ENCODE measurements at places on chromosomes 16 and 17.

DNA sequence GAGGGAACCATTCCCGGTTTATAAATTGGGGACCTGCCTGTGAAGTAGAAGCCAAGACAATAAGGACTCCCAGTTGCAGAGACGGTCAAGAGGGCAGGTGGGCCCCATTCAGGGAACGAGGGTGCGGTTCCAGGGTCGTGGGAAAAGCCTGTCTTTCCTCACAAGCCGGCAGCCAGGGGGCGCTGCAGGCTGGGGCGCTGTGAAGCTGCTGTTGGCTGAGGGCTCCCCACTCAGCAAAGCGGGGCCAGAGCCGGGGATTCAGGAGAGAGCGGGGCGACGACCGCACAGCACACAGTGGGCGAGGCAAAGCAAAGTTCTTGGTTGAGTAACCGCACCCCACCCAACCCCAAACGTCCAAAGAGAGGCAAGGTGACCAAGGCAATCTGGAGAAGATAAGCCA is 24.9 kb downstream of the CDRT15 start:
- no peak for DNase-seq

DNA sequence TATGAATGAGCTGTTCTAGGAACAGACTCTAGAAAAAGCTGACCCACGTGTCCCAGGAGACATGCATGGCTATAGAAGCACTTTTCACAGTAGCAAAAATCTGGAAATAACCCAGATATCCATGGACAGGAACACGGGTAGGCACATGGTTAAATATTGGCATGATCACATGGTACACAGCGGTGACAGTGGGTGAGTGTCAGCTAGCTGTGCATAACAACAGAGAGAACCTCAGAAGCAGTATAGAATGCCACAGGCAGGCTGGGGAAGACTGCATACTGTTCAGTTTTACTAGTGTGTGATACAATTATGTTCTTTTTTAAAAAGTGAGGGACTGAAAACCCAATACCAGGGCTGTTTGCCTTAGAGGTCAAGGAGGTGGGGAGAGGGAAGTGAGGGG is 31.4 kb downstream of the EPN2 start:
- DNase-seq, result no peak

DNA sequence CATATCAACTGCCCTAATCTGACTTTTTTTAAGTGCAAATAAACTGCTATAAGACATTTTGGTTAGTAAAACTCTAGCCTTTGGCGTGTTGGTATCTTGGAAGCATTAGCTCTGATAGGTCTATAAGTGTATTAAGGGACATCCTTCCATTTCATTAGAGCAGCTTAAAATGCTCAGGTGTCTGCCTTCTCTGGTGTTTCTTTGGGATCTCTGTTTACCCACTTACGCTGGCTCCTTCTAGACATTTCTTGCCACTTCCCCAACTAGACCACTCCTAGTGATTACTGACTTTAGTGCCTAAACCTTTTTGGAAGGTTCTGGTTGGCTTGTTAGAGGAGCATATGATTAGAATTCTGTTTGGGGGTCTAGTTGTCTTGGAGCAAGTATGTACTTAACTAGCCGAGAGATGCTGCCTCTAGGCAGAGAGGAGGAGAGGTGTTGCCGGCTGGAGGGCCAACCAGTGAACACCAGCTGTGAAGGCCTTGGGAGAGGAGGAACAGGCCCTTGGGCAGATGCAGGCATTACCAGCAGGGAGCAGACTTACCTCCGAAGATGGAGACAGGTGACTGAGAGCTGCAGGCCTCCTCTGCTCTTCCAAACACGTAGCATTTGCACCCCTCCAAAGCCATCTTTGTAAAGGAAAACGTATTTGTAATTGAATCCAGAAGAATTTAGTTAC is 15.2 kb upstream of the CLEC18C start:
- DNase-seq, result no peak

DNA sequence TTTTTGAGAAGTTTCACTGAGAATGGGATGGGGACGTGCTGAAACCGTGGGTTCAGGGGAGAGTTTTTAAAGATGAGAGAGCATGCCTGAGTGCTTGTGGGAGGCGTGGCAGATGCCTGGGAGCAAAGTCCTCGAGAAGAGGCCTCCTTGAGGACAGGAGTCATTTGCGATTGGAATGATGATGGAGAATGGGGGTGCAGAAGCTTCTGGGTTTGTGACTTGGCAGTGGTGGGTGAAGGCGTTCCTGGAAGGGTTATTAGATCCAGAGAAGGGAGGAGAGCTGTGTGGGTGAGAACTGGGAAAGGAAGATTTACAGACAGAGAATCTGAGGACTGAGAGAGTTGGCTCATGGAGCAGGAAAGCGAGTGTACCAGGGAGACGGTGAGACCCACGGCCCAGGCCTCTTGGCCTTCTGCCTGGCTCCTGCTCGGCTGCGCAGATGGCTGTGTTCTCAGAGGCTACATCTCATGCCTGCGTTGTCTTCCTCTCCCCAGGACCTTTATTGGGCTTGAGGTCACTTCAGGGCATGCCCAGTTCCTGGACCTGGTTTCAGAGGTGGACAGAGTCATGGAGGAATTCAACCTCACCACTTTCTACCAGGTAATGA is 8.6 kb upstream of the MMP15 start:
- DNase-seq, result no peak

- DNase-seq, result no peak
These were observed 112.9 kb downstream of the ABCC1 start for GRCh38 chr16:16062023-16062937.

DNA sequence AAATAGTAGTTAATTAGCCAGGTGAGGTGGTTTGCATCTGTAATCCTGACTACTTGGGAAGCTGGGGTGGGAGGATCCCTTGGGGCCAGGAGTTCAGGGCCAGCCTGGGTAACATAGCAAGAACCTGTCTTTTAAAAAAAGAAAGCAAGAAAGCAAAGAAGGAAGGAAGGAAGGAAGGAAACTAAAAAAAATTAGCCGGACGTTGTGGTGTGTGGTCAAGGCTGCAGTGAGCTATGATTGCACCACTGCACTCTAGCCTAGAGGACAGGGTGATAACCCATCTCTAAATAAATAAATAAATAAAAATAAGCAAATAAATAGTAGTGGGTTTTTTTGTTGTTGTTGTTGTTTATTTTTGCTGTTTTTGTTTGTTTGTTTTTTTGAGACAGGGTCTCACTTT is 39.3 kb upstream of the MAP2K6 start:
- DNase-seq, result no peak

GRCh38 chr17:78110363-78111015 is 18.1 kb downstream of the TMC6 start:
- DNase-seq, result no peak

GRCh38 chr16:80909720-80910119 is 97.0 kb downstream of the CMC2 start:
- DNase-seq, result no peak

GRCh38 chr16:78906135-78906534 is 694.4 kb downstream of the MAF start:
- DNase-seq, result no peak

DNA sequence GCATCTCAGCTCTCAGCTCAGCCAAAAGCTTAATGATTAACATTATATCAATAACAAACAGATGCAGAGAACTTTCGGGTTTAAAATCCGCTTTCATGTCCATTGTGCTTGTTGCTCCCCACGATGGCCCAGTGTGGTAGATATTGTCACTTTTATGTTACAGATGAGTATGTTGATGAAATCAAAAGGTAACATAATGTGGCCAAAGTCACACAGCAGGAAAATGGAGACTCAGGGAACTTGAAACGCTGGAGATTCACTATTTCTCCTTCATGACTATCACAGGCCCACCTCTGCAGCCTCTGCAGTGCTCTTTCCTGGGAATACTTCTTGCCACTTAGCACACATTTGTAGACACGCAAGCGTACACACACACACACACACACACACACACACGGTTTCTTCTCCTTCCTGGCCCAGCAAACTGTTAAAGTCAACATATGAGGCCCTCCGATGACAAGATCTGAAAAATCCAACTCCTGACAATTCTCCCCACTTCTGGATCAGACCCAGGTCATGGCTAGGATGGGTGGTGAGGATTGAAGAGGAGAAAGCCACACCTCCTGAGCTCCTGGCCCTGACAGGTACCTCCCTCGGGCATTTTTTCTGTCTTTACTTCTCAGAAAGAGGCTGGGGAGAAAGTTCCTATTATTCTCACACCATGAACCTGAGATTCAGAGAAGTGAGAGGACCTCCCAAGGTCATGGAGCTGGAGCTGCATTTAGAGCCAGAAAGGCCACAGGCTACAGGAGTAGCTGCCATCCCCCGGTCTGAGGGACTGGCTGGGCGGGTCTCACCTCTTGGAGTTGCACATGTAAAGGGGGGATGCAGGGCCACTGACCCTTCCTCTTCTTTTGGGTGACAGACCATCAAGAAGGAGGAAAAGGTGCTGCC is 9.7 kb downstream of the DRC7 start:
- peak; percentile 16 for DNase-seq

- DNase-seq, result no peak
These were observed 41.6 kb upstream of the GSE1 start for GRCh38 chr16:85571563-85571812.

- DNase-seq, result no peak
These were observed 4.1 kb downstream of the PRCD start for GRCh38 chr17:76543826-76544545.

DNA sequence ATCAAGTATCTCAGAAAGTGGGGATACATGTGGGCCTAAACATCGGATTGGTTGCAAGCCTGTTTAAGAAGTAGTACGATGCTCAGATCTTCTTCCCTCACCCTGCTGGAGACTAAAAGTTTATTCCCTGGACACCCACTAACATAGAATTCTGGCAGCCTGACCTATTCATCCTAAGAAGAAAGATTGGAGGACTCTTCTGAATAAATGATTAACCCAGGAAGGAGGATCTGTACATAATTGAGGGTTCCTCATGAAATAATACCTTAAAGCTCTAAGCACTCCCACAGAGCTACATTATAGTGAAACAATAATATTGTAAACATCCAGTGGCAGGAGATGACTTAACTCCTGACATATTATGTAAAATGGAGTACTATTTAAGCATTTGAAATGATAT is 111.7 kb downstream of the NLK start:
- DNase-seq, result no peak

- DNase-seq, result no peak
These were observed 2.3 kb downstream of the GRB2 start for GRCh38 chr17:75403131-75403530.

DNA sequence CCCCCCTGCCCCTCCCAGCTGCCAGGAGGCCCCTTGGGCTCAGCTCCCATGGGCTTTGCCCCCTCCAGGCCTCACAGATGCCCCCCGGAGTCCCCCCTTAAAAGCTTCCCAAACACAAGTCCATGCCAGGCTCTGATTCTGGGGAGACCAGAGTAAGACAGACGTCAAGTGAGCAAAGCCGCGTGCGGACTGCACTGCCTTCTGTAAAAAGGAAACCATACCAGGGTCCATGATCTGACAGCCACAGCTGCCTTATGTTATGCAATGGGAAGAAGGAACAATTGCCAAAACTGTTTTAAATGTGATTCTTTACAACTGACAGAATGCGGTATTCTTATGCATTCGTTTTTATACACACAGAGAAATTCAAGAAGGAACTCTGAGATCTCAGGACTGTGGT is 17.9 kb upstream of the HEXD start:
- DNase-seq, result no peak

DNA sequence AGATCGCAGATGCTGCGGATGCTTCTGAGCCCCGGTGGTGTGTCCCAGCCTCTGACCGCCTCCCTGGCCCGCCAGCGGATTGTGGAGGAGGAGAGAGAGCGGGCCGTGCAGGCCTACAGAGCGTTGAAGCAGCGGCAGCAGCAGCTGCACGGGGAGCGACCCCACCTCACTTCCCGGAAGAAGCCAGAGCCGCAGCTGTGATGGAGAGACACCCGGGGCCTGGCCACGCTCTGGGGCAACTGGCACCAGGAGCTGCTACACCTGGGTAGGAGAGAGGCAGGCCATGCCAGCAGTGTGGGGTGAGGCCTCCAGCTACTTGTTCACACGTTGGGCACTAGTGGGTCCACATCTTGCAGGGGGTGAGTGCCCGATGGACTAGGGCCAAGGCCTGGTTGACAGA is 6.0 kb downstream of the CCDC137 start:
- DNase-seq, result no peak

DNA sequence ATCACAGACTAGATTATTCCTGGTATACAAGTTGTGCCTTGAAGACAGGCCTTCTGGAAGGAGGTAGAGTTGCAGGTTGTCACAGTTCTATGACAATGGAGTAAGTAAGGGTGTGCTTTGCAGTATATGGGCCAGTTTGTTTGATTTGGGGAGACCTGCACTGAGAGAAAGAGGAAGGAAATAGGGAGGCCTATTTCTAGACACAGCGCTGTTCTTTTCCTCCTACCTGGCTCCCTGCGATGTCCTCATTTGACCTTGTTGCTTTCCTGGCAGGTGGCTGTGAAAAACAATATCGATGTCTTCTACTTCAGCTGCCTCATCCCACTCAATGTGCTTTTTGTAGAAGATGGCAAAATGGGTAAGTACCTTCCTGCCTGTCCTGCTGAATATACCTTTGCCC is 22.5 kb upstream of the RASL10B start:
- no peak for DNase-seq

DNA sequence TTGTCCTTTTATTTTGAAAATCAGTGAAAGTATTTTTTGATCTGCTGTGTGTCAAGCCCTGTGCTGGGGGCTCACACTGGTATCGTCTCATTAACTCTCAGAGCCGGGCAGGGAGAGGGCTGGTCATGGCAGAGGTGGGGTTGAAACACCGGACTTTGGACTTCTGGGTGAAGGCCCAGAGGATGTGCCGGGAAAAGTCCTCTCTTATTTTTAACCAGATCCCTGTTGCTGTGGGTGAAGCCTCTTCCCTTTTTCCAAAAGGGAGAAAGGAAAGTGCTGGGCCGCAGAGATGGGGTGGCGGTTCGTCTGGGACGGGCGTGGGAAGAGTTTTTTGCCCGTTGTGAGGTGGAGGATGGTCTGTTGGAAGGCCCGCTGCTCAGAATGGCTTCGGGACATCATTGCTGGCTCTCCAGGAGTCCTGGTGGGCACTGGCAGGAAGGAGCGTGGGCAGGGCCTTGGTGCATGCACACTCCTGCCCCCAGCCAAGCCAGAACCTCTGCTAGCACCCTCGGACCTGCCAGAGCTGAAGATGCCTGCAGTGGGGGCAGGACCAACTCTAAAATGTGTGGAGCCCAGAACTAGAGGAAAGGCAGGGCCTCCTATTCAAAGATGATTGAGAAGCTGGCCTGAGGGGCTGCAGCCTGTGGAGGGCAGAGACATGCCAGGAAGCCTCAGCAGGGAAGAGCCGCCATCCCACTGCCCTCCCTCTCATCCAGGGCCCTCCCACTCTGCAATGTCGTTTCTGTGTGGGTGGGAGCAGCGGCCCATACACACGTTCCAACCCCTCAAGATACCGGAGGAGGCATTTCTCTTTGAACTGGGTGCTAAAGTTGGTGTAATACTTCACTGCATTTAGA is 213.2 kb downstream of the CCDC182 start:
- no peak for DNase-seq

GRCh38 chr16:49530427-49530970 is 156.9 kb downstream of the C16orf78 start:
- no peak for DNase-seq

DNA sequence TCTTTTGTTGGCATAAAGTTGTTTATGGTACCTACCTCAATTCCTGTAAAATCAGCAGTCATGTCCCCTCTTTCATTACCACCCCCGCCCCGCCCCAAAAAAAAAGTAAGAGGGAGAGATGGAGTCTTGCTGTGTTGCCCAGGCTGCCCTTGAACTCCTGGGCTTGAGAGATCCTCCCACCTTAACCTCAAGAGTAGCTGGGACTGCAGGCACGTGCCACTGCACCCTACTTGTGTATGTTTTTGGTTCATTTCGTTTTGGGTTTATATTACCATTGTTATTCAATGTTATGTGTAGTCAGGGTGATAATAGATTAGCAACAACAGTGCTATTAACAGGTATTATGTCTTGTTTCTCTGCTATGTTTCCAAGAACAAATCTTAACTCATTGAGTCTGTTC is 15.9 kb downstream of the TNRC6C start:
- DNase-seq, result no peak

GRCh38 chr17:31702041-31702440 is 157.0 kb downstream of the COPRS start:
- no peak for DNase-seq

Measured in coronary artery (tissue), 2 donors.